ENCODE measurements at places on chromosomes 12 and 14. TPM values are rescaled to one million over a fixed set of nuclear protein-coding genes. Genes with fewer than 3 reads are reported as not detected.

BHLHE41 gene
- 41.0 TPM for polyA plus RNA-seq

OLR1 gene
- polyA plus RNA-seq, result 16.0 TPM

ANKRD33 gene
- polyA plus RNA-seq, result 0.21 TPM

SLC25A47 gene
- not detected for polyA plus RNA-seq

ZDHHC22 gene
- 47.3 TPM for polyA plus RNA-seq

CD163 gene
- 4.0 TPM for polyA plus RNA-seq

KRT77 gene
- 2.2 TPM for polyA plus RNA-seq

HCAR3 gene
- polyA plus RNA-seq, result not detected

DPY19L2 gene
- polyA plus RNA-seq, result 45.0 TPM

ERBB3 gene
- polyA plus RNA-seq, result 70.1 TPM

TCTN1 gene
- 67.7 TPM for polyA plus RNA-seq

TAS2R30 gene
- 0.19 TPM for polyA plus RNA-seq

Measured in spinal cord (tissue), 10 donors.